ENCODE measurements at places on chromosomes 6 and 20.

DNA sequence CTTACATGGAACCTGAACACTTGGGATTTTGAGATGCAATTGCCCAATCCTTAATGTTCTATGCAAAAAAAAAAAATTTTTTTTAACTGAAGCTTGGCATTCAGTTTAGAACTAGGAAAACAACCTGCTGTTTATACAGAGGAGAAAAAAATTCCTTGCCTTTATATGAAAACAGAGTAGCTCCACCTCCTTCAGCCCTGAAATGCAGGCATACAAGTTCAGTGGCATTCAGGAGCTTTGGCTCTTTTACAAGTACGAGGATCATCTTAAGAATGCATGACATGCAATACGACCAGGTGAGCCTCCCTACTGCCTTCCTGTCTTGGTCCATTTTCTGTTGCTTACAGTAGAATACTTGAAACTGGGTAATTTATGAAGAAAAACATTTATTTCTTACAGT, 20.4 kb downstream of the PAX1 start:
- no peak for DNase-seq

DNA sequence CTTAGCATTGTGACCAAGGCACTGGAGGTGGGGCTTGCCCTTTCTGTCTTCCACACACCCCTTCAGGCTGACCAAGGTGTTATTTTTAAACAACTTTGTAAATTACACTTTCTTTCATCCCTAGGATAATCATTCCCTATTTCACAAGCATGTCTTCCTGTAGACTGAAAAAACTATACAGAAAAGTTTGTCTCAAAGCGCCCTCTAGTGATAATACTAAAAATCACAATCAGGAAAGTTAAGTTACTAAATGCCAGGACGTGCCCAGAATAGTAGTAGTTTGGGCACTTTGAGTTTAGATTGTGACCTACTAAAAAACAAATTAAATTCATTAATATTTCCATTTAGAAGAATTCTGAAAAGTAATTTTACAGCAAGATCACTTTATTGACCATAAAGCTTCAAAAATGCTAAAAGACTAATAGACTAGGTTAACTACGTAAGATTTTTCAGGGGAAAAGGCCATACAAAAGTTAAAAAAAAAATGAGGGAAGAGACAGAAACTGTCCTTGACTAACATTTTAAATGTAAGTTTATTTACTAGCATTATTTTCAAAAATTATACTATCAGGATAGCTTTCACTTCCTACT, 123.3 kb upstream of the DUSP22 start:
- DNase-seq = peak; percentile 5

GRCh38 chr6:32191696-32192607, 491 bp downstream of the GPSM3 start:
- no peak for DNase-seq

- no peak for DNase-seq
These were observed 97.9 kb downstream of the SOD2 start for GRCh38 chr6:159595173-159595572.

GRCh38 chr6:34600101-34600500, 44.0 kb upstream of the SPDEF start:
- no peak for DNase-seq

DNA sequence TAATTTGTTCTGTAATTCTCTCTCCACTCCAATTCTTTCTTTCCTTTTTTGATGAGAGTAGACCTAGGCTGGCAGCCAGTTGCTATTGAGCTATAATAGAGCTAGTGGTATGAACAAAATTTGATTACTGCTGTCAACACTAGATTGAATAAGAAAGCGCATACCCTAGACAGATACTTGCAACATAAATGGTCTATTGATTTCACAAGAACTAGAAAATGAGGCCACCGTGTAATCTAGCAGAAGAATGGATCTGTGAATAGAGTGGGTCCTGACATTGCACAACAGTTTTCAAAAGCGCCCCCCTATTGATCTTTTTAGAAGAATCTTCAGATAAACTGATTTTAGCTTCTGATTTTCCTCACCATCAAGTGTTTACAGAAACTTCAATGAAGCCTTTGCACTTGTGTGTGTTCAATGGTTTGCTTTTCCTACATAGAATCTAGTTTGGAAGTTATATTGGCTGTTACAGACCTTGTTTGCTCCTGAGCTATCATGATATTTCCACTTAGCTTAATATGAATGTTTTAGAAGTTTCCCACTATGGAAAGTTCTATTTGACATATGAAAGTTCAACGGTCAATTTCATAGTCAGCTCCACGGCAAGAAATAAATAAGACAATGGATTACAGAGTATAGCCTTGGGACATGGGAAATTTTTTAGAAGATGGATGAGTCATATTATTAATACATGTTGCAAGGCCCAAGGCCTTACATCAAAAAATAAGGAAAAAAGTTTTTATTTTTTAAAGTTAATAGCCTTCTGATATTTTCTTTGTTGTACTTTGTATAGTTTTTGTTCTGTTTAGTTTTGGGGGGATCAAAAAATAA, 55.6 kb downstream of the UTRN start:
- no peak for DNase-seq

DNA sequence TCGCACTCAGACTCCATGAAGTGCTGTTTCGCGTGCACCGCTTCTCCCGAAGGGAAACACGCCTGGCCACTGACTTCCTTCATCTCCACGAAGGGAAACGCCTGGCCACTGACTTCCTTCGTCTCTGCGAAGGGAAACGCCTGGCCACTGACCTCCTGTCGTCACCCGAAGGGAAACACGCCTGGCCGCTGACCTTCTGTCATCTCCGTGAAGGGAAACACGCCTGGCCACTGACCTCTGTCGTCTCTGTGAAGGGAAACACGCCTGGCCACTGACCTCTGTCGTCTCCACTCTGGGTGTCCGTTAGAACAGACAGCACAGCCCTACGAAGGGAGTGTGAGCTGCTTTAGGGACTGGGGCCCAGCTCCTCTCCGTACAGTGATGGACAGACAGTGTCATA, 17.1 kb upstream of the ADRM1 start:
- no peak for DNase-seq

DNA sequence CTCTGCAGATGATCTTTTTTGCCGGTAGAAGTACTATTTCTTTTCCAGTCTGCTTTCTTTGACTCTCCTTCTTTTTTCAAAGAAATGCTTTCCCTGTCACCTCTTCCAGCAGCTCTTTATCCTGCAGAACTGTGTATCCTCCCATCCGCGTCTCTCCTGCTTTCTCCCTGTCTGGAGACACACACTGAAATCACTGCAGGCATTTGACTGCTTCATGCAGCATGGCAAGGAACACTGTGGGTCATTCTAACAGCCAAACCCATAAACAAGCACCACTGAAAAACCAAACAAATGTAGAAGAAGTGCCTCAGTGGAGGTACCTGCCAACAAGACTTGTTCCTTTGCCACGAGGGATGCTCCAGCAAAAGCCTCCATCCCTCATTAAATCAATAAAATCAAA, 403.7 kb upstream of the CITED2 start:
- no peak for DNase-seq

DNA sequence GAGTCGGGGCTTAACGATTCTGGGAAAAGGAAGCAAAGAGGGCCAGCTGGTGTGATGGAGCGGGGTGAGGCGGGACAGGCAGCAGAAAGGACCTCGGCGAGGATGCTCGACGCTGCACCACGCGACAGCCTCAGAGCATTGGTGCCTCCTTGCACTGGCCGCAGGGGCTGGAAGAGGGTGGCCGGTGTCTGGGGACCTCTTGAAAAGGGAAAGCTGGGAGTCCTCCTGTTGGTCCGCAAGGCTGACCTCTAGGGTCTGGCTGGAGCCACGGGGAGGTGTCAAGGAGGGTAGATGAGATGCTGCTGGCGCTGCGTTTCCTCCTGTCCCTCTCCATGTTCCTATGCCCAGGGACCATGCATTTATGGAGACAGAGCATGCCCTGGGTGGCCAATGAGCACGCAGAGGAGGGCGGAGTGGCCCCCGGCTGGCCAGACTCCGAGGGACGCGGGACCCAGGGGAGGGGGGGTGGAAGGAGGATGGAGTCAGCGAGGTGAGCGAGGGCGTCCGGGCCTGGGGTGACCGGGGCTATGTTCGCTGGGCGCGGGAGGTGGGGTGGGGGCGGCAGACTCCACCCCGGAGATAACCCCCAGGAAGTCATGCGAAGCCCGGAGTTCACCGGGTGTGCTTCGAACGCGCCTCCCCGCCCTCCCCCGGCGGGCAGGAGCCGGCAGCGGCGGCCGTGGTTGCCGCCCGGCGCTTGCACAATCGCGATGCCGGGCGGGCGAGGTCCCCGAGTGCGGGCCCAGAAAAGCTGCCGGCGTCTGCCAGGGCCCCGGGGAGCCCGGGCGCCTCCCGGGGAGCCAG, at the start of gene CYP24A1:
Gene CYP24A1 (minus strand): TSS at position 334 of the 804 bp plus-strand sequence. CDS start 407 bp downstream, outside the sequence.
- DNase-seq = no peak

- DNase-seq = no peak
These were observed 48.1 kb upstream of the MC3R start for GRCh38 chr20:56200456-56200855.

DNA sequence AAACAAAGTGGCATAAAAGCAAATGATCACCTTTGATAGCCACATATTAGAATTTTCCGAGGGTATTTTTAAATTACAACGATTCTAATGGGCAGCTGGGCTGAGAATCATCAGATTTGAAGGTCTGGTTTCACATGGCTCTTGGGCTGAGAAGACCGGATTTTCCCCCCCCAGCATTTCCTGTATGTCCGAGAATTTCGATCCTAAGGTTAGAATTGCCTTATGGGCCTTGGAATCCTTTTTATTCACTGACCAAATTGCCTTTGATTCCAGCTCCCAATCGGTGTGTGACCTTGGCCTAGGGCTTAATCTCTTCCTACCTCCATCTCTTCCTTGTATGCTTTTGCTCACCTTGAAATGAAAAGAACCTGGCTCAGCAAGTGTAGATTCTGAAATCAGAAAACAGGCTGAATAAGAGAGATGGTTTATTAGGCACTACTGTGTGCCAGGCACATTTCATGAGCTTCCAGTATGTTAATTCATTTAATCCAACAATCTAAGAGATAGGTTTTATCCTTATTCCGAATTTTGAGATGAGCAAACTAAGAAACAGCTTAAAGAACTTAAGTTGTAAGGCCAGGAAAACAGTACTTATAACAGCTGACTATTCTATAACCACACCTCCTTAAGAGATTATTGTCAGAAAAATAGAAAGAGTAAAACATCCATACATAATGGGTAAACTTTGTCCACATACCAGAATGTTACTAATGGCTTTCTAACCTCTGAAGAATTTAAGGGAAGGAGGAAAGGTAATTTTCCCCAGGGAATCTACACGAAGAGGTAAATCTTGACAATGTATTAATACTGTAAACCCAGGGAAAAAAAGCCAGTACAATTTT, 39.4 kb downstream of the HFE start:
- DNase-seq = no peak

- DNase-seq = no peak
These were observed 498.8 kb downstream of the CDKAL1 start for GRCh38 chr6:21033084-21033483.

DNA sequence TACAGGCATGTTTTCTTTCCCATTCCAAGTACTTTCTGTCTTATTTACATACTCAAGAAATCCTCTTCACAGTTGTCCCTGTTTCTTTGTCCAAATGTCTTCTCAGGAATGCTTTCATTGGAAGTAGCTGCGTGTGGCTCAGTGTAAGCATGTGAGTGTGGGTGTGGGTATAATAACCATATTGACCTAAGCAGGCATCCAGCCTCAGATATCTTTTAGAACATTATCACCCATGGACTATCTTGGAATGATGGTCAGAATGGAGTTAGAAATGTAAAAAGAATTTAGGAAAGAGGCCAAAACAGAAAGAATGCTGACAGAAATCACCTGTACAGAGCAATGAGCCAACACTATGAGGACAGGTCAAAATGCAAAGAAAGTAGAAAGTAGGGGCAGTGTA, 16.4 kb downstream of the VNN2 start:
- no peak for DNase-seq

- DNase-seq = no peak
These were observed 503.2 kb upstream of the ID4 start for GRCh38 chr6:19333936-19334335.

- DNase-seq = no peak
These were observed 14.9 kb downstream of the ULBP1 start for GRCh38 chr6:149978610-149979009.

- DNase-seq = no peak
These were observed 11.7 kb downstream of the MMP24 start for GRCh38 chr20:35238170-35238569.

DNA sequence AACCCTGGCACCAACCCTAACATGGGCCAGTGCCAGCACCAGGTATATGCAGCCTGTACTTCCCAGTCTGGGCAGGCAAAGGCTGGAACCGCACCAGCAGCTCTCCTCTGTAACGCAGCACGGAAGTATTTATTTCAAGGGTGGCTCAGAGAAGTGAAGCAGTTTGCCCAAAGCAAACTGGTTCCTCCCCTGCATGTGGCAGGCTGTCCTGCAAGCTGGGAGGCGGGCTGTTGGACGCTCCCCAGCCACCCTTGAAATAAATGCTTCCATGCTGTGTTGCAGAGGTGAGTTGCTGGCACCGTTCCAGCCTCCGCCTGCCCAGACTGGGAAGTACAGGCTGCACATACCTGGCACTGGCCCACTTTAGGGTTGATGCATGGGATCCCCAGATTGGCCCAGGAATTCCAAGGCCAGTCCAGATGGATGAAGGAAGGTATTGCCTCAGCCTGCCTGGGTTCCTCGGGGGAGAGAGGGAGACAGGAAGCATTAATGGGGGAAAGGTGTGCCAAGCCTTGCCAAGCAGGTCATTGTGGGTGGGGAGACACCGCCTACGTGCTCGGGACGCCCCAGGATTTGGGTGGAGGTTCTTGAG, 49.8 kb downstream of the PPARD start:
- peak; percentile 46 for DNase-seq

- DNase-seq = peak; percentile 8
These were observed 5.4 kb upstream of the MICA start for GRCh38 chr6:31397901-31398525.

GRCh38 chr6:169825558-169826225, 74.3 kb downstream of the ERMARD start:
- no peak for DNase-seq

- DNase-seq = no peak
These were observed 55.4 kb downstream of the CHMP4B start for GRCh38 chr20:33866398-33867100.

GRCh38 chr6:99739526-99739925, 132.9 kb downstream of the PRDM13 start:
- DNase-seq = peak; percentile 51

- no peak for DNase-seq
These were observed 8.4 kb upstream of the STK35 start for GRCh38 chr20:2093159-2093781.

DNA sequence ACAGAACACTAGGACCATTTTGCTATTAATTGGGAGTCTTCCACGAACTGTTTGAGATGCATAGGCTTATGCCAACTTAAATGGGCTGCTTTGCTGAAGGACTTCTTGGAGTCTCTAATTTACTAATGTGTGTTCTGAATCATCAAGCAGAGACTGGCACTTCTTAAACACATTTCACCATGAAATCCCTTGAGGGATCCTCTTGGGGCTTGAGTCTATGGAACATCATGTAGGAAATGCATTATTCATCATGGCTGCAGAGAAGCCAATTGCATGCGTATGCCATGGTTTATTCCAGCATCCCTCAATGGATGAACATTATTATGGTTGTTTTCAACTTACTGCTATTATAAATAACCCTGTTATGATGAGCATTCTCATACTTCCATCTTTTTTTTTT, 73.4 kb downstream of the FGD2 start:
- DNase-seq = no peak

- DNase-seq = no peak
These were observed 17.2 kb upstream of the MYT1 start for GRCh38 chr20:64146936-64147477.
